AG09319 (cell line): ENCODE measurements at places on chromosomes 16 and 17.

DNA sequence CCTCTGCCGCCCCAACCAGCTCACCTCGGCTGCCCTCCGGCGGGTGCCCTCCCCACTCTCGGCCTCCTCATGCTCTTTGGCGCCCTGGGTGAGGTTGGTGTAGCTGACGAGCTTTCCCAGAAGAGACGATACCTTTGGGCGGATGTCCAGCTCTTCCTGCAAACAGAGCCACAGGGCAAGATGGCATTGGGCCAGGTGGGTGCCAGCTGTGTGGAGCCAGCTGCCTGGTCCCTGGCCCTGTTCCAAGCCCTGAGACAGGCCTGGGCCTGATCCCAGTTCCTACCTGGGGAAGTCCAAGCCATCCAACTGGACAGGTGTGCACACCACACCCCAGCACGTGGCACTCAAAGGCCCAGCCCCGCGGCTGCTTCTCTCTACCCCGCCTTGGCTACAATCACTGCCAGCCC, 6.9 kb downstream of the SLC12A4 start:
- no peak for DNase-seq

- no peak for DNase-seq
Measured at GRCh38 chr17:4017377-4017776, 53.1 kb upstream of the ATP2A3 start.

DNA sequence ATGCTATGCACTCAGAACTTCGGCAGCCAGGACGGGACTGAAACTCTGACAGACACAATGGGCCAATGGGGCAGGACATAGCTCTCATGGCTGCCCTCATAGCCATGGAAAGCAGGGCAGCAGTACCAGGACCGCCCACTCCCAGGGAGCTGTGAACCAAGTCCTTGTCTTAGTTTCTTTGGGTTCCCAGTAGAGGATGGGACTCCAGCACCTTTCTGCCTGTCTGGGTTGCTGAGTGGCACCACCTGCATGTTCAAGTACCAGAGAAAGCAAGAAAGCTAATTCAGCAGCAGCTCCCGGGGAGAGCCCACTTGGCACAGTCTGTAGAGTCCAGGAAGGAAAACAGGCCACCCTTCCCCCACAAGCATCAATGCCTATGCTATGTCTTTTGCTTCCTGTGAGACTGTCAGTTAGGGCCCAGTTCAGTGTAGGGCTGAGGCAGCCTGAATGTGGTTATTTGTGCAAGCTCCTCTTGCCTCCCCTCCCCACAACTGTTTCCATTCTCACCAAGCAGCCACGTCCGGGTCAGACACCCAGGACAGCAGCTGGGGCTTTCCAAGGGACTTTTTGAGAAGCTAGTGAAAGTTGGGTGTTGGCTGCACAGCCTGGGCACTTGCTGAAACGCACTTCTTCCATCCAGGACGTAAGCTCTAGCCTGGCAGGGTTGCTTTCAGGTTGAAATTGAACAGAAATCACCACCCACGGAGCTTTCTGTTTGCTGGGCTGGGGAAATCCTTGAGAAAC, 7.8 kb downstream of the SUPT4H1 start:
- DNase-seq, result no peak

GRCh38 chr17:36074365-36074764, 10.3 kb downstream of the CCL18 start:
- DNase-seq, result no peak

DNA sequence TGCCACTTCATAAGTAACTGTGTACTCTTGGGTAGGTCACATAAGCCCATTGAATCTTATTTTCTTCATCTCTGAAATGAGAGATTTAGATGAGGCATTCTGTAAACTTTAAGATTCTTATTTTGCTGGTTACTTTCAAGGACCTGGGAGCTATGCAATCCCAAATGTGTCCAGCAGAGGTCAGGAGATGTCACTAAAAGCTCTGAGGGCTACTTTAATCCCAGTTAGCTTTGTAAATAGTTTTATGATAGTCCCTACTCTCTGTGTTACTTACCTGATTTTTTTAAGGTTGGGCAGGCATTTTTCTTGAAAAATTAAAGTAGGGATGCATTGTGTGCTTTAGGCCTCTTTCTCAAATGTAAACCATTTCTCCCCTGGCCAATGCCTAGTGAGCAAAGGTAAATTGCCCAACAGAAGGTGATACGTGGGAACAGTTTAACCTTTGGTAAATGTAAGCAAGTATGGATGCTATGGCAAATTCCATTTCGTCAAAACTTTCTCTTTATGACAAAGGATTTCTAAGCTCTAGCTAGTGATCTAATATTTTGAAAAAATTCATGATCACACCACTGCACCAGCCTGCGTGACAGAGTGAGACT, 57.1 kb upstream of the WSB1 start:
- peak; percentile 42 for DNase-seq

- DNase-seq, result no peak
Measured at GRCh38 chr17:8466873-8467272, 31.2 kb downstream of the NDEL1 start.
